ENCODE measurements at places on chromosomes 12 and 14.

DNA sequence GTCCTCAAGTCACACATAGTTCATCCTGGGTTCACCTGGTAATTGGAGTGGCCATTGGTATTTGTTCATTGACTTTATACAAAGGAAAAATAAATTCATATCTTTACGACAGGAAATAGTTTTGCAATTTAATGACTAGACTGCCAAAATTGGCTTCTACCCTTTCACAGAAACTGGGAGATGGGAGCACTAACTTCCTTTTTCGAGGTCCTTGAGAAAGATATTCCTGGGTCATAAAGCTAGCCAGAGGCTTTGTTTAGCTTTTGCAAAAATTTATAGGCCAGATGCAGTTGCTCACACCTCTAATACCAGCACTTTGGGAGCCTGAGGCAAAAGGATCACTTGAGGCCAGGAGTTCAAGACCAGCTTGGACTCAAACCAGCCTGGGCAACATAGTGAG is 10.2 kb upstream of the OR11G2 start:
- no peak for DNase-seq

GRCh38 chr14:93160353-93160801 is 24.3 kb downstream of the MOAP1 start:
- peak; percentile 45 for DNase-seq

GRCh38 chr14:38951451-38951850 is 151.6 kb downstream of the SEC23A start:
- DNase-seq, result no peak

GRCh38 chr14:74843653-74844052 is 32.3 kb downstream of the PROX2 start:
- DNase-seq, result no peak

GRCh38 chr14:42163136-42163535 is 556.5 kb downstream of the LRFN5 start:
- DNase-seq, result no peak

DNA sequence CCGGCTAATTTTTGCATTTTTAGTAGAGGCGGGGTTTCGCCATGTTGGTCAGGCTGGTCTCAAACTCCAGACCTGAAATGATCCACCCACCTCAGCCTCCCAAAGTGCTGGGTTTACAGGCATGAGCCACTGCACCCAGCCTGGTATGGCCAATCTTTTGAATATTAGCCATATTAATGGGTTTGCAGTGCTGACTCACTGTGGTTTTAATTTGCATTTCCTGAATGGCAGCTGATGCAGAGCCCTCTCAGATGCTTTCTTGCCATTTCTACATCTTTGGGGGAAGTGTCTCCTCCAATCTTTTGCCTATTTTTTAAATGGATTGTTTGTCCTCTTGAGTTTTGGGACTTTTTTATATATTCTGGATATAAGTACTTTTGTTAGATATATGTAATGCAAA is 55.5 kb upstream of the NPAS3 start:
- DNase-seq, result no peak

DNA sequence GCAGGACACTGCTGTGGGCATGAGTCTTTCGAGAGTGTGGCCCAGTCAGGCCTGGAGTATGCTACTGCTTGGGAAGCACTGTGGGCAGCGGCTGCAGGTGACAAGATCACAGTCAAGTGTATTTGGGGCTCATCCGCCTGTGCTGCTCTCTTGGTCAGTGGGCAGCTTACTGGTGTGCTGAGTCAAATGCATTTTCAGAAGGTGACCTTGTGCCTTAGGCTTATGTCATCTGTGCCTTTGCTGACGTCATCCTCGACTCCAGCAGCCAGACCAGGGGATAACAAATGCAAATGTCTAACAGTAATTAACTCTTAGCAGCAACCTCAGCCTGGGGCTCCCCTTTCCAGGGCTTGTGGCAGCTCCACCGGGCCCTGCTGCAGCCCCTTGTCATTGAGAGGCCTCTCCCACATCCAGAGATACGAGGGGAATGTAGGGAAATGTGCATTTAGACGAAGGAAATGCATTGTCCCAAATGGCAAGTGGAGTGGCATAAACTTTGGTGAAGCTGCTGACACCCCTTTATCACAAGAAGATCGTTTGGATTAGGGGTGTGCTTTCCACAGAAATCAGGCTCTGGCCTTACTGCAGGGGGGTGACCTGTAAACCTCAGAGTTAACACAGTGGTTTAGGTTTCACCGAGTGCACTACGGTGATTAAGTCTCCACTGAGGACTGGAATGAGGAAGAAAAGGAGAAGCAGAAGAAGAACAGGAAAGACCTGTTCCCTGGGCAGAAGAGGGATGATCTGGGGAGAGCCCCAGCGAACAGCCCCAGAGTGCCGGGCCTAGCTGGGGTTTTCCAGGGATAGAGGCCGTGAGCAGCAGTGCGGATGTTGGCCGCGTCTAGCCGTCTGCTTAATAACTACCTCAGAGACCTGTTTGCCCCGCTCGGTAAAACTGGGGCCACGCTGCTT is 39.7 kb downstream of the PSMA6 start:
- peak; percentile 88 for DNase-seq

DNA sequence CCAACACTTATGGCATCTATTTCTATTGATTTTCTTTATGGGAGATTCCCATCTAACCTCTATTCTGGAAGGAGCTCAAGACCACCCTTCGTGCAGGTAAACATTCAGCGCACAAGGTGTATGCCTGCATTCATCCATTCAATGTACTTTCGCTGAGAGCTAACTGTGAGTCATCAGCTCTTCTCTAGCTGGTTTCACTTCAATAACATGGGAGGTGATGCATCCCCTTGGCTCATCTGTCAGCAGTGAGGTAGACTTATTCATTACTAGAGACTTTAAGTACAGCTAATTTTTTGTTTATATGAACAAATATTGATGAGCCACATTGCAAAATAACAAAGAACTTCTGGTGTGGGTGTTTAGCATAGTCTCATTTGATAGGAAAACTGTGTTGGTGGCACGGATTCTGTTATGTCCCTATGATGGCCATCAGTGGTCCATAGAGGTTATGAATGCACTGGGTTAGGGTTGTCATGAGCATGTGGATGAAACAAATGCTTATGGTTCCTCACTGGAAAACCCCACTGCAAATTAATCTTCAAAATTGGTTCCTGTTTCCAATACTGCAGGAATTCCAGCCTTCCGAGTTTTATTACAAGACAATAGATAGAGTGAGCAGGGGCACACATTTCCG is 1151.0 kb downstream of the BCL11B start:
- DNase-seq, result no peak

GRCh38 chr14:102249041-102249440 is 55.9 kb downstream of the MOK start:
- no peak for DNase-seq

GRCh38 chr12:124847113-124848074 is 16.3 kb downstream of the SCARB1 start:
- DNase-seq, result no peak

GRCh38 chr12:51953089-51953488 is 1.6 kb downstream of the ACVR1B start:
- DNase-seq, result peak; percentile 21

GRCh38 chr12:64110864-64111263 is 111.2 kb downstream of the KICS2 start:
- DNase-seq, result no peak

DNA sequence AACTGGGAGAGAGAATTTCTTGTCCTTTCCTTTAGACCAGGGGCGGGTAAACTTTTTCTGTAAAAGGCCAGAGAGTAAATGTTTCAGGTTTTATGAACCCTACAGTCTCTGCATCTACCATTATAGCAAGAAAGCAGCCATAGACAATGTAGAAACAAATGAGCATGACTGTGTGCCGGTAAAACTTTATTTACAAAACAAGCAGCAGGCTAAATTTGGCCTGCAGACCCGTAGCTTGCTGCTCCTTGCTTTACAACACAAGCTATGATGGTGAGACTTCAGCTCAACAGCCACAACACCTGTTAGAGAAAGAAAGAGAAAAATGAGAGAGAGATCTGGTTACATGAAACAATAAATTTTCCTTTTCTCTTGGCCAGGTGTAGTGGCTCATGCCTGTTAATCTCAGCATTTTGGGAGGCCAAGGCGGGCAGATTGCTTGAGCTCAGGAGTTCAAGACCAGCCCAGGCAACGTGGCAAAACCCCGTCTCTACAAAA is 4.2 kb upstream of the CDC42BPB start:
- no peak for DNase-seq

DNA sequence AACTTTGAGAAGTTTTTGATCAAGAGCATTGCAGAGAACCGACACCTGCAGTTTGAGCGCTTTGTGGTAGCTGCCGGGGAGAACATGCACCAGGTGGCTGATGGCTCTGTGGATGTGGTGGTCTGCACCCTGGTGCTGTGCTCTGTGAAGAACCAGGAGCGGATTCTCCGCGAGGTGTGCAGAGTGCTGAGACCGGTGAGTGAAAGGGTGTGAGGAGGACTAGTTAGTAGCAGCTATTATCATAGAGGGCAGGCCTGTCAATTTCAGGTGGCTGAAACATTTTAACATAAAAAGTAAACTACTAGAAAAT is 27.0 kb upstream of the HIGD1C start:
- DNase-seq, result peak; percentile 35

DNA sequence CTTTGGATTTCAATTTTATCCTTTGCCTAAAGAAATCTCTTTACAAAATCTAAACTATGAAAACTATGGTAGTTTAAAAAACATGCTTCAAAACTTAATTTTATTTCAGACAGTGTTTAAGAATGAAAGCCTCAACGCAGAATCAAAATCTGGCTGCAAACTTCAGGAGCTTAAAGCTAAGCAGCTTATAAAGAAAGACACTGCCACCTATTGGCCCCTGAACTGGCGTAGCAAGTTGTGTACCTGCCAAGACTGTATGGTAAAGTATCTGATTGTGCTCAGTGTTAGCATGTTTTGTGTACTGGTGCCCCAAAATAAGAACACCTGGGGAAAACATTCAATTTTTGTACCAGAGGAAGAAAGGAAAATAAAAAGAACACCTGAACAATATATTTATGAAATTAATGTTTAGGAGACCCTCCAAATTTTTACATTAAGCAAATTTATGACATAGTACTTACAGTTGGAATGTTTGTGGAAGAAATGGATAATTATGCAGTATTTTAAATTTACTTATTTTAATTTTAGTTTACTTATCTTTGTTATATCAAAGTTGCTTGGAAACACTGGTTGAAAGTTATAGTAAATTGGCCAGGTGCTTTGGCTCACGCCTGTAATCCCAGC is 12.2 kb downstream of the UBR7 start:
- no peak for DNase-seq

GRCh38 chr14:86892152-86892956 is 1100.6 kb downstream of the GALC start:
- DNase-seq, result no peak
